ENCODE measurements at places on chromosomes 4 and X.
A peak's percentile ranks its signal among the peaks of the same experiment; 100 is the strongest.

GRCh38 chr4:143336781-143337599 lies at the start of gene GAB1:
GAB1 (plus strand) TSS chr4:143336876; CDS start chr4:143337189, 313 bp downstream.
- peak; percentile 85 for DNase-seq

GRCh38 chr4:157994863-157995262 lies 178.0 kb downstream of the GASK1B start:
- DNase-seq = peak; percentile 26

DNA sequence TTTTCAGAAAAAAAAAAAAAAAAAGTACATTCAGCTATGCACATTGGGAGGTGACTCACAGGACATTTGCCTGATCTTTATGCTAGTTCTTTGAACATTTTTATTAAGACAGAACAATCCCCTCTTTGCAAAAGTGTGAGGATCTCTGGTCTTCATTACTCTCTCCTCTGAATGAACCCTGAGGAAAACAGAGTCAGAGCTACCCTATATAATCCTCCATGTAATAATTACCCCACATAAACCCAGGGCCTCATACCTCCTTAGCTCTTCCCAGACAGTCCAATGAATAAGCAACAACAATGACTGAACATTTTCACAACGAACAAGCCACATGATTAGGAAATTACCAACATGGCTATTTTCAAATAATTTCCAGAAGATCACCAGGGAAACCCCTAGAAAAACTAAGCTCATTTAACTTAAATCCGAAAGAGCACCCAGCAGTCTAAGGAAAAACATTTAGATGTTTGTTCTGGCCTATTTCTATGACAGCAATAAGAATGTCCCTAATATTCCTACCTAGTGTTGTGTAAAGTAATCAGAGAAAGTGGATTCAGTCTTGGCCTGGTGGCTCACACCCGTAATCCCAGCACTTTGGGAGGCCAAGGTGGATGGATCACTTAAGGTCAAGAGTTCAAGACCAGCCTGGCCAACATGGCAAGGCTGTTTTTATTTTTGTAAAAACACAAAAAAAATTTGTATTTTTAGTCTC lies 37.8 kb downstream of the TBC1D9 start:
- DNase-seq = no peak

- no peak for DNase-seq
Observed at GRCh38 chr4:40946652-40947051, 196.9 kb downstream of the NSUN7 start.

GRCh38 chr4:87079967-87080366 lies 140.5 kb downstream of the KLHL8 start:
- DNase-seq = no peak

DNA sequence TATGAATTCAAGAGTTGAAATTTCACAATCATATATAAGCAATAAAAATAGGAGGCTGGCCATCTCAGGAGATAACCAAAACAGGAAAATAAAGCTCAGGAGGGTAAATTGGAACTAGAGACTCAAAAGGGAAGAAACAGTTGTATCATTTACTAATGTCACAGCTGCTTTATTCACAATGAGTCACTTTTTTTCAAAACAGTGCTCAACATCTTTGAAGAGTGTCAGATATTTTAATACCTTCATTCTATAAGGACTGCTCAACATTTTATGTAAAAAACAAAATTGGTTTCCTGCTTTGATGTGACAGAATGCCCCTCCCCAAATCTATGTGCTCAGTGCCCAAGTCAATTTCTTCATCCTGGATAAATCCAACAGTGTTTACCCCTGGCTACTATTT lies 97.7 kb downstream of the DDX60 start:
- peak; percentile 37 for DNase-seq

- no peak for DNase-seq
Observed at GRCh38 chr4:71538528-71538927, 199.7 kb downstream of the SLC4A4 start.

DNA sequence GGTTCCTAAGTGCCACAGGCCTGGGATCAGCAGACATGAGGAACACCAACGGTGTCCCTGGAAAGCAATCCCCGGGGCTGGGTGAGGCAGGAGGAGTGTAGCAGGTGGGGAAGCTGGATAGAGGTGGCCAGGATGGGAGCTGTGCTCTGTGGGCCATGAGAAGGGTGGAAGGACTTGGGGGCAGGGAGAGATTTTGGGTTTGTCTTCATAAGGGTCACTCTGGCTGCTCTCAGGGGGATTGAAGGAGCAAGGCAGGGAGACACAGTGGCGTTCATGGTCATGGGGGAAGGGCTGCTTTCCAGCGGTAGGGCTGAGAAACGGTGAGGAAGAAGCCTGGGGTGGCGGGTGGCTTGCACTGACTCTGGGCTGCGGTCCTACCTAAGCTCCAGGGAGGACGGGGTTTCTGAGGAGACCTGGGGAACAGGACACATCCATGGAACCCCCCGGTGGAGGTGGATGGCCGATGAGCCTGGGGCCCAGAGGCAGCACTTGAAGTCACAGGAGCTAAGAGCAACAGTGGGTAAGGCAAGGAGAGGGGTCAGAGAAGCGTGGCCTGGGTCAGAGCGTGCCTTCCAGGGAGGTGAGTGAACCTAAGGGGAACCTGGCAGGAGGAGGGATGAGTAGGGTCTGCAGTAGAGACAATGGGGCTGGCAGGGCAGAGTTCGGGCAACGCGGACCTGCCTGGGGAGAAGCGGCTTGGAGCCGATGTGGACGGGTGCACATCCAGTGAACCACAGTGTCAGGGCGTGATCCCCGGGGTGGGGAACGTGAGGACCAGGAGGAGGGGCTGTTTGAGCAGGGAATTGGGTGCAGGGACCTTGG lies 12.4 kb upstream of the CTBP1 start:
- DNase-seq = no peak

- no peak for DNase-seq
Observed at GRCh38 chr4:153025406-153025805, 89.3 kb downstream of the FHDC1 start.

GRCh38 chrX:47242321-47242720 lies 9.5 kb downstream of the USP11 start:
- DNase-seq = no peak

- DNase-seq = no peak
Observed at GRCh38 chr4:158597879-158598596, 73.6 kb downstream of the C4orf46 start.

GRCh38 chrX:68997911-68998310 lies 167.3 kb downstream of the PJA1 start:
- no peak for DNase-seq

- no peak for DNase-seq
Observed at GRCh38 chr4:1137850-1138249, 24.5 kb upstream of the RNF212 start.

GRCh38 chr4:33465565-33465964 lies 2745.4 kb downstream of the PCDH7 start:
- DNase-seq = no peak

- DNase-seq = peak; percentile 20
Observed at GRCh38 chr4:107665001-107665400, 55.0 kb downstream of the PAPSS1 start.

- peak; percentile 91 for DNase-seq
Observed at GRCh38 chr4:184815046-184815877, 10.5 kb downstream of the ACSL1 start.

DNA sequence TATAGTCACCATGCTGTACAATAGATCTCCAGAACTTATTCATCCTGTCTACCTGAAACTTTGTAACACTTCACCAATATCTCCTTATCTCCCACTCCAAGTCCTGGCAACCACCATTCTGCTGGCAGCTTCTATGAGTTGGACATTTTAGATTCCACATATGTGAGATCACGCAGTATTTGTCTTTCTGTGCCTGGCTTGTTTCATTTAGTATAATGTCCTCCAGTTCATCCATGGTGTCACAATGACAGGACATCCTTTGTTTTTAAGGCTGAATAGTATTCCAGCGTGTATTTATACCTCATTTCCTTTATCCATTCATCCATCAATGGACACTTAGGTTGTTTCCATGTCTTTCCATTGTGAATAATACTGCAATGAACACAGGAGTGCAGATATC lies 198.7 kb downstream of the QDPR start:
- no peak for DNase-seq

DNA sequence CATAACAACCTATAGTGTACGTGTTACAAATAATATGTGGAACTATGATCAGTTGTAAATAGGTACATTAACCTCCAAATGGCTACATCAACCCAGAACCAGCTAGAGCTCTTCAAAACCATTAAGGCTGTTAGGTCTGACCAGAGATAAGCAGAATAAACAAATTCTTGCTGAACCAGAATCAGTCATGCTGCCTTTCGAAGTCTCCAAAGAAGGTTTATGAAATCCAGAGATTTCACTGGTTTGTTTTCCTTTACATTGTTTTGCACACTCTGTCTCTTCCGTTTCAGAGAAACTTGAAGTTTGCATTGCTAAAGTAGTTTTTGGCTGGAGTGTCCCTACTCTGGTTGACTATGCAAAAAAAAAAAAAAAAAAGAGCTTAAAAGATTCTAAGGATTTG lies 177.3 kb upstream of the SLIT2 start:
- DNase-seq = no peak

GRCh38 chr4:2459589-2460349 lies 9.1 kb upstream of the RNF4 start:
- DNase-seq = no peak

GRCh38 chrX:74853255-74853654 lies 72.0 kb downstream of the NEXMIF start:
- DNase-seq = no peak

DNA sequence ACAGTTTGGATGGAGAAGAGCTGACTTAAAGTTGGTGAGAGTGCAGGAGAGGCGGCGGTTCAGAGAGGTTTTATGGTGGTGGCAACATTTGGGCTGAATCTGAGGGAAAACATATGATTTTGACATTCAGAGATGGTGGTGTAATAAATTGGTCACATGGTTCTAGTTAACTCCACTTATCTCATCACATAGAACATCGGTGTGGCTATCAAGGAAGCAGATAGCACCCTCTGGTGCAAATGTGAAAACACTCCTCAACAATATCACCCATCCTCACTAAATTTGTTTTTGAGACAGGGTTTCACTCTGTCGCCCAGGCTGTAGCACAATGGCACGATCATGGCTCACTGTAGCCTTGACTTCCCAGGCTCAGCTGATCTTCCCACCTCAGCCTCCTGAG lies 28.8 kb downstream of the SUPT20HL2 start:
- no peak for DNase-seq

DNA sequence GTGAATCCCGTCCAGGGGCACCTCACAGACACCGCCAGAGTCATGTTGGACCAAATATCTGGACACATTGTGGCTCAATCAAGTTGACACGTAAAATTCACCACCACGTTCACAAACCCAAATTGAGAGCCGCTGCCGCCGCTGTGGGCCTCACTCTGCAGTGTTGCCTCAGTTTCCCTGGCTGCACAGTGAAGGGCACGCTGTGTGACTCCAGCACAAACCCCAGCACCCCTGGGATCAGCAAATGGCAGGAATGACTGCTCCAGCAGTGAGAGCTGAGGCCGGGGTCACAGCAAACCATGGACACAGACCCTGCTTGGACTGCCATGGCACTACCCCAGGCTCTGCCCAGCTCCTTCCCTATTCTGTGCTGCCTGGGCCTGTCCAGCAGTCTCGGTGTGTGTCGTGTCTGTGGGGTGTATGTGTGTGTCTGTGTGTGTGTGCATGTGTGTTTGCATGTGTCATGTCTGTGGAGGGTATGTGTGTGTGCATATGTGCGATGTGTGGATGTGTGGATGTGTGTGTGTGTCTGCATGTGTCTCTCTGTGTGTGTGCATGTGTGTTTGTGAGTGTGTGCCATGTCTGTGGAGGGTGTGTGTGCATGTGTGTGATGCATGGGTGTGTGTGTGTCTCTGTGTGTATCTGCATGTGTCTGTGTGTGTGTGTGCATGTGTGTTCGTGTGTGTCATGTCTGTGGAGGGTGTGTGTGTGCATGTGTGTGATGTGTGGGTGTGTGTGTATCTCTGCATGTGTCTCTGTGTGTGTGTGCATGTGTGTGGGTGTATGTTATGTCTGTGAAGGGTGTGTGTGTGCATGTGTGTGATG lies 52.2 kb upstream of the ADRA2C start:
- no peak for DNase-seq

DNA sequence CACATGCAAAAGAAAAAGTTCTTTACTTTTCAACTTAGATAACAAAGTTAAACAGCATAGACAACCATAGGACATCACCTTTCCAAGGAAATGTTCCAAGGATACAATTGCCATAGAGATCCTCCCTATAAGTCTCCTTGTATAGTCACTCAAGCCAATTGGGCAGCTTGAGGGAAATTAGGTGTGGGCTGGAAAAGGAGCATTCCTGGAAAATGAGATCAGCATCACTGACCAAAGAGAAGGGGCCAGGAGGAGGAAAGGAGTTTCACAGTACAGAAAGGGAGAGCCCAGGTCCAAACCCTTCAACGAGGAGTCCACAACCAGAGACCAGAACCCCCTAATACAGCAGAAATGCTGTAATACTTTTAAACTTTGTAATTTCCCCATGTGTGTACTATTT lies 91.5 kb upstream of the PPARGC1A start:
- no peak for DNase-seq

- no peak for DNase-seq
Observed at GRCh38 chr4:108092288-108092687, 76.4 kb downstream of the LEF1 start.

DNA sequence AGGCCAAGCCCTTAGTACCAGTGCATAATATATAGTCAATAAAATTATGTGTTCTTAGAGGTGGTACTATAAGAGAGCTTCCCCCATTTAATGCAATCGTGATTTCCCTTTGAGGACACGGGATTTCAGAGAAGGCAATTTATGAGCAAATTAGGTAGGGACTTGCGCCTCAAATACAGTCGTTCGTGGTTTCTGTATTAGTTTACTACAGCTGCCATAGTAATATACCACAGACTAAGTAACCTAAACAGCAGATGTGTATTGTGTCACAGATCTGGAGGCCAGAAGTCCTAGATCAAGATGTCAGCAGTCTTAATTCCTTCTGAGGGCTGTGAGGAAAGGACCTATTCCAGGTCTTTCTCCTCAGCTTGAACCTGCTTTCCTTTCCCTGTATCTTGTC lies 1.5 kb upstream of the PUDP start:
- no peak for DNase-seq

DNA sequence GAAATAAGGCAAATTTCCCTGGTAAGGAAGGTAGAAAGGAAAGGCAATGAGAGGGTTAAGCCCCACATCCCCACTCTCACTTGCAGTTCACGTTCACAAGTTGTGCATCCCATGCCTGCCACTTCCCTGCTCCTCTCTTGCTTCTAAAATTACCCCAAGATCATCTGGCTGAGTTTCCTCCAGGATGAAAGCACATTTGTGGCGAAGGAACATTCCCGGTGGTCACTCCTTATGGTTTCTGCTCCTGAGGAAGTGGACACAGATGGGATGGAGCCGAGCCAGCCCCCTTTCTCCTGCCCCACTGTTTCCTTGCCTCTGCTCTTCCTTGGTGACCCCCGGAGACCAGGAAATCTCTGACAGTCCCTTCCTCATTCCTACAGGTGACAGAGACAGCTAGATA lies 37.5 kb downstream of the SPINK2 start:
- DNase-seq = peak; percentile 77

DNA sequence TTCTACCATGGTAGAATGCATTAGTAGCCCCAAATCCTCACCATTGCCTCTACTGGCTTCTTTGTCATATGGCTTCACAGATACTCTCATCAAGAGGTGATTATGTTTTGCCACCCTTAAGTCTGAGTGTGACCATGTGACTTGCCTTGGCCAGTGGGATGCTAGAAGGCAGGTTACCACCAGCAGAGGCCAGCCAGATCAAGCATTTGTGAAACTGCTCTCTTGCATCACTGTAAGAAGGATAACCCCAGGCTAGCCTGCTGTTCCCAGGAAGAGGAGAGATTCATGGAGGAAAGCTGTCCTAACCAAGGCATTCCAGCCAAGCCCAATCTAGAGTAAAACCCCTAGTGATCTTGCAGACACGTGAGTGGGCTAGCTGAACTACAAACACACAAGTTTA lies 46.8 kb downstream of the USP46 start:
- DNase-seq = no peak

GRCh38 chr4:40956721-40957255 lies 207.0 kb downstream of the NSUN7 start:
- peak; percentile 32 for DNase-seq

GRCh38 chr4:125801373-125801772 lies 486.6 kb downstream of the FAT4 start:
- peak; percentile 53 for DNase-seq
